ENCODE measurements at places on chromosomes 4 and X. TPM values are rescaled to one million over a fixed set of nuclear protein-coding genes. Genes with fewer than 3 reads are reported as not detected.

The TMPRSS11B gene
- not detected for total RNA-seq

The MGAT4D gene
- not detected for total RNA-seq

The MAGEC1 gene
- total RNA-seq = not detected

The PCSK1N gene
- 127 TPM for total RNA-seq

The TRAM1L1 gene
- total RNA-seq = 6.5 TPM

The MUC7 gene
- total RNA-seq = not detected

The TMPRSS11D gene
- total RNA-seq = not detected

The TSR2 gene
- total RNA-seq = 32.0 TPM

The SLC49A3 gene
- total RNA-seq = not detected

The NUDT10 gene
- 19.3 TPM for total RNA-seq

The USP27X gene
- total RNA-seq = 4.2 TPM

The GYPE gene
- total RNA-seq = not detected

The CFP gene
- total RNA-seq = 0.49 TPM

The PDGFC gene
- total RNA-seq = 0.64 TPM

The DRD5 gene
- total RNA-seq = not detected

The PNPLA4 gene
- 12.9 TPM for total RNA-seq

The MAGEB1 gene
- total RNA-seq = not detected

The GNRHR gene
- not detected for total RNA-seq

The ABCG2 gene
- total RNA-seq = not detected

The RNF128 gene
- total RNA-seq = not detected

The GATB gene
- total RNA-seq = 24.5 TPM

The ANOS1 gene
- total RNA-seq = 1.0 TPM

The YY2 gene
- 1.1 TPM for total RNA-seq

The IL21 gene
- not detected for total RNA-seq

The CXCL10 gene
- total RNA-seq = not detected

The AGTR2 gene
- total RNA-seq = not detected

The NRK gene
- total RNA-seq = 0.29 TPM

The SERTM2 gene
- total RNA-seq = not detected

The GAGE12H gene
- not detected for total RNA-seq

The KLF8 gene
- 9.4 TPM for total RNA-seq

The COL4A5 gene
- 3.2 TPM for total RNA-seq

The TACR3 gene
- total RNA-seq = 0.20 TPM

The CENPE gene
- 8.5 TPM for total RNA-seq

The TIMM8A gene
- 13.0 TPM for total RNA-seq

The SUPT20HL1 gene
- not detected for total RNA-seq

The C4orf51 gene
- not detected for total RNA-seq

The ZIC3 gene
- 0.69 TPM for total RNA-seq

The USP17L19 gene
- not detected for total RNA-seq

The WDR44 gene
- 14.6 TPM for total RNA-seq

The MSL3 gene
- 25.5 TPM for total RNA-seq

The LRIT3 gene
- total RNA-seq = 0.12 TPM

The ATP1B4 gene
- not detected for total RNA-seq

The STPG2 gene
- total RNA-seq = 0.66 TPM

The PCDH7 gene
- total RNA-seq = 2.8 TPM

Measured in glutamatergic neuron (in vitro differentiated cells).